ENCODE measurements at places on chromosomes 7 and 10. TPM values are rescaled to one million over a fixed set of nuclear protein-coding genes. Genes with fewer than 3 reads are reported as not detected.

SMKR1 gene
- 7.8 TPM for total RNA-seq

WIPF3 gene
- total RNA-seq: 0.62 TPM

HMX2 gene
- not detected for total RNA-seq

ZNF277 gene
- total RNA-seq: 13.7 TPM

SKIDA1 gene
- total RNA-seq: 1.2 TPM

TYSND1 gene
- total RNA-seq: 15.4 TPM

NUTM2E gene
- total RNA-seq: 0.26 TPM

LBX1 gene
- total RNA-seq: not detected

NEUROG3 gene
- total RNA-seq: not detected

BICC1 gene
- total RNA-seq: 23.5 TPM

FAM25A gene
- not detected for total RNA-seq

TAS2R4 gene
- total RNA-seq: 0.11 TPM

Measured in A549 treated with dexamethasone at 1 μM for 4 hours (cell line).